ENCODE measurements at places on chromosomes 1 and 21.

GRCh38 chr1:239233626-239234025 lies 152.7 kb upstream of the CHRM3 start:
- no peak for DNase-seq

GRCh38 chr1:227136210-227136820 lies 182.0 kb downstream of the CDC42BPA start:
- no peak for DNase-seq

GRCh38 chr1:157966031-157966537 lies 27.4 kb upstream of the KIRREL1 start:
- DNase-seq = no peak

DNA sequence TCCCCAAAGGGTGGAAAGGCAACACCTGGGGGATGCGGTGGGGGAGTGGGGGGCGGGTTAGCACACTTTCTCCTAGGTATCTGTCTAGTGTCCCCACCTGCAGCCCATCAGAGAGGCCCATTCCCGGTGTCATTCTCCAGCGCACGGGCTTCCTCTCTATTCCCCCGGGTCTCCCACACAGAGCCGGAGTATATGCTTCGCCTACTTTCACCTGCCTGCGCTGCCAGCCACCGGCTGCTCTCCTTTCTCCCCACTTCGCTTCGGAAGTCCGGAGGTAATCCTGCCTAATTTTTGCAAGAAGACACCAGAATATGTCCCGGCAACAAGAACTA lies 852 bp downstream of the RGS7 start:
- DNase-seq = no peak

GRCh38 chr1:23344987-23345472 lies 946 bp upstream of the HNRNPR start:
- no peak for DNase-seq

GRCh38 chr1:147556643-147557042 lies 15.3 kb downstream of the BCL9 start:
- DNase-seq = no peak

DNA sequence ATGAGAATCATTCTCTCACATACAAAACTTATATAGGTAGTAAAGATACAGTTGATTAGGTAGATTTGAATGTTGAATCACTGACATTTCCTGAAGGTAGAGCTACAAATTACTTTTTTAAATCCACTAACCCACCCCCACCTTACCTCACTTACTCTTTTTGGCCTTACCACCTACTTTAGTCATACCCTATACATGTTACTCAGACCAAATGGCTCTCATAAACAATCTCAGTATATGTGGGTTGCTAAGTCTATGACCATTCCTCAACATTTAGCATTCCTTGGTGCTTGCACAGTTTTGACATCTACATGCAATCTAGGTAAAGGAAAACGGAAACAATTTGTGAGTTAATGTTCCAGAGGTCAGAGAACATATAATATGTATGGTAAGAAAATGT lies 26.3 kb downstream of the SYDE2 start:
- DNase-seq = no peak

- peak; percentile 62 for DNase-seq
These were observed 3.6 kb downstream of the COL9A2 start for GRCh38 chr1:40313329-40313957.

DNA sequence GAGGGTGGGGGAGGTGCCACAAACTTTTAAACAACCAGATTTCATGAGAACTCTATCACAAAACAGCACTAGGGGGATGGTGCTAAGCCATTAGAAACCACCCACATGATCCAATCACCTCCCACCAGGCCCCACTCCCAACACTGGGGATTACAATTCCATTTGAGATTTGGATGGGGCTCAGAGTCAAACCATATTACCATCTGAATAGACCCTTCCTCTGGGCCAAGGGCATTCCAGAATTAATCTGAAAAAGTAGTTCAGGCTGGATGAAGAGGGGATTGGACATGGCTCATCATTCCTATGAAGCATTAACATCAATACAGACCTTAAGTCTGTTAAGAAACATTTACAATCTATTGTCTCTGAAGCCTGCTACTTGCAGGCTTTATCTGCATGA lies 149.9 kb upstream of the DNAH14 start:
- no peak for DNase-seq

DNA sequence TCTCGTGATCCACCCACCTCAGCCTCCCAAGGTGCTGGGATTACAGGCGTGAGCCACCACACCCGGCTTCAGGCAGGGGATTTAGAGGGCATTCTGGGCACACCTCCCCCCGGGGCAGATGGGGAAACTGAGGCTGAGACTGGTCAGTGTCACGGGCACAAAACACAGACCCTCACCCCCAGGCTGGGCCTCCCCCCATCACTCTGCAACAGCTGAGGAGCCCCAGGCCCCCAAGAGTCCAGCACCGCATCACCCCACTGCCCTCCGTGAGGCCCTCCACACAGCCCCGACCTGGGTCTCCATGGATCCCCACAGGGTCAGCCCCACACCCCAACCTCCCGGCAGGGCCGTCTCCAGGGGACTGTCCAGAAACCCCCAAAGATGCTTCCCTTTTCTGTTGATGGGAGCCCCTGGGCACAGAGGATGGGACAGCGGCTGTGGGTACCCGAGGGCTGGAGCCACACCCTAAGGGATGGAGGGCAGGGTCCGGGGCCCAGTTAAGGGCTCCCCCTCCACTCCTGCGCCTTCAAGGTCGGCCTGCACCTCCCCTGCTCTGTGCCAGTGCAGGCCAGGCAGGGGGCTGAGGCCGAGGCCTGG lies 11.0 kb downstream of the TNFRSF14 start:
- no peak for DNase-seq

DNA sequence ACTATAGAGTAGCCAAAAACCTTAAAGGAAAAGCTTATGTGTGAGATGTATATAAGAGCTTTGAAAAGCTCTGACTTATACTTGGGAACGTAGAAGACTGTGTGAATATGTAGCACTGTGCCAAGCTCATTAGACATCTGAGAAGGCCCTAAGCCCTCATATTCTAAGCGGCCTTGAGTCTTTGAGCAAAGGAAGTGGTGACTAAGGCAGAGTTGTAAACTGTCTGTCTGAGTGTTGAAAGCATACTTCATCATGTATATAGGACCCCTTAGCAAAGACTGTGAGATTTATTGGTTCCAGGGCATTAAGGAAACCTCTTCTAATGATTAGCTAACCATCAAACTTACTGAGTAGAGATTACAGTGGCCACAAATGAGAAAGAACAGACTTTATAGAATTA lies 153.3 kb upstream of the LYPLAL1 start:
- no peak for DNase-seq

DNA sequence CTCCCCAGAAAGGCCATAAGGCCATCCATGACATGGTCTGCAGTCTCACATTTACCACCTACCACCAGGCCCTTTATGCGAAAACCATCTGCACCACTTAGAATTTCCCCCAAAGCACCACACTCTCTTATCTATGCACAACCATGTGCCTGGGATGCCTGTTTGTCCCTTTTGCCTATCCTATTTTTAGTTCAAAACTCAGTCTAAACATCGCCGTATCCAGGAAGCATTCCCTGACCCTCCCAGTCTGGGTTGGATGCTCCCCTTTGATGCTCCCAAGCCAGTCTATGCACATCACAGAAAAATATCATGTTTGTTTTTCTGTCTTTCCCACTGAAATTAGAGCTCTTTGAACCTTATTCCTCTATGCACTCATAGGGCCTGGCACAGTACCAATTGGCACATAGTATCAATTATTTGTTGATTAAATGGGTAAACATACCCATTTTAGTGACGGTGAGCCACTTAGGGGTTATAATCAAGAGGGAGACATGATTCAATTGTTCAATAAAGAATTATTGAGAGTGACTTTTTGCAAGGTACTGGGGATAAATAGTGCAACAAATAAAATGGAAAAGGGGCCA lies 6.7 kb downstream of the MPL start:
- DNase-seq = no peak

DNA sequence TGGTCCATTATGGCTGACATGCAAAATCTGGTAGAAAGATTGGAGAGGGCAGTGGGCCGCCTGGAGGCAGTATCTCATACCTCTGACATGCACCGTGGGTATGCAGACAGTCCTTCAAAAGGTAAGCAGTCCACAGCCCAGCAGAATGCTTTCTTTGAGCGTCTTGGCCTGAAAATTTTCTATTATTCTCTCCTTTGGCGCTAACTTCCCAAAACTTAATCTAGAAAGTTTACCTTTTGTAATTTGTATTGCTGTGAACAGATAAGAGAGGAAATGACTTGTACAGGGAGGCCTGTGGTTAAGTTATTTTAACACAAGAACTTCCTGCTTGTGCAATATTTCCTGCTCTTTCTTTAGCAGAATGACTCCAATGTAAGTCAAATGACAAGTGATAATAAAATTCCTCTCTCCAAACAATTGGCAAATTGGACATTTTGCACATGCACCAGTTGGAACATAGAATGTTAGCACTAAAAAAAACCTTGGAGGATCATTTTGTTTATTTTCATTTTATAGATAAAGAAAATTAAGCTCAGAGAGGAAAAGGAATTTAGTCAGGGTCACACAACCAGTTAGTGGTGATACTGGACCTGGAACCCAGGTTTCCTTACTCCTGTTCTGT lies 18.9 kb downstream of the CAP1 start:
- no peak for DNase-seq

DNA sequence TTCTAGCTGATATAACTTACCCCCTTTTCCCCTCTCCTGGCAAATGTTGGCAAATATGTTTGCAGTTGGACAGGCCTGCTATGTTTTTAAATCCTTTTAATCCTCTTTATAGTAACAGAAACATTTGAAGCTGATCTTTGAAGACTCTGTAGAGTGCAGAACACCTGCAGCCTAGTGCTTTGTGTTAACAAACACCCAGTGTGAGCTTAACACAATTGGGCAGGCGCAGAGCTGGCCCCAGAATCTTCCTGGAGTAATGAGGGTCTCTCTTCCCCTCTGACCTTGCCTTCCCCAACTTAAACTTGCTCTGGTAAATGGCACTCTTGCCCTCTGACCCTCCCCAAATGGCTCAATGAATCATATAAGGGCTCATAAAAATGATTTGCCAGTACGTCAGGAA lies 247.9 kb upstream of the LYPLAL1 start:
- no peak for DNase-seq

DNA sequence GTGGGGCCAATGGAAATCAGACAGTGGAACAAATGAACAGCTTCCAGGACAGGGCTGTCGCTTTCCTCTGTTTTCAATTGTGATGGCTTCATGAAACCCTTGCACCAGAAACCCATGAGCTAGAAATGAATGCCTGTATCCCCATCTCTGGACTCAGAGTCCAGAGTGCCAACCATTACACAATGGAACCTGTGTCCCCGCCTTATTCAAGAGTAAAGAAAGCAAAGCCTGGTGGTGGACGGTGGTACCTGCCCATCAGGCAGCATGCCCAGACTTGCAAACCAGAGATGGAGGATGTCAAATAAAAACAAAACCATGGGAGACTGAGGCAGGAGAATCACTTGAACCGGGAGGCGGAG lies 4.4 kb upstream of the CAPN2 start:
- no peak for DNase-seq

DNA sequence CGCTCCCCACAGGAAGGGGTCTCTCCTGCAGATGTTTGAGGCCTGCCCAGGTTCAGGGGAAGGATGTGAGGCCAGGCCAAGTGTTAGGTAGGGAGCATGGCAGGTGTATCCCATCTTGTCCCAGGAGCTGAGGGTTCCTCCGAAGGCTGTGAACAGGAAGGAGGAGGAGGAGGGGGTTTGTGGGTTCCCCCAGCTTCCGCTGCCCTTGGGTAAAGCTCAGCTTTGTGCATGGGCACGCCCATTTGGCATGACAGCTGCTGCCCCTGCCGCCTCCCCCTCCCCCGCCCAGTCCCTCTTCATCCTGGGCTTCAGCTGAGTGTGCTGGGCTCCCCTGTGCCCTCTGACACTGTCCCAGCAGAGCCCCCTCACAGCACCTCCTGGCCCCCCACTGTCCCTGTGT lies 25.5 kb downstream of the TNFRSF8 start:
- no peak for DNase-seq

DNA sequence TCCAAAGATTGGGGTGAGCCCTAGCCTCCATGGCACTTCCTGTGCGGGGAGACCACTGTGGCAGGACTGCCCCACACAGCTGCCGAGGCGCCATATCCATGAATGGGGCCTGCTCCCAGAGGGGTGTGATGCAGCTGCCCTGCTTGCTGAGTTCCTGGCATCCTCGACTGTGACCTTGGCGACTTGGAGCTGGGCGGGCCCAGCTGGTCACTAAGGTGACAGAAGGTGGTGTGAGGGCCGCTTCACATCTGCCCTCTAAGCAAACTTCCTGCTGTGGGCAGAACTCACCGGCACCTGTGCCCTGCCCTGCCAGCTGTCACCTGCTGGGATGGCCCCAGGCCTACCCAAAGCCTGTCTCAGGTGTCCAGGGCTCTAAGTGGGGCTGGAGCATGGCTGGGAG lies 9.0 kb downstream of the TMEM61 start:
- DNase-seq = no peak

DNA sequence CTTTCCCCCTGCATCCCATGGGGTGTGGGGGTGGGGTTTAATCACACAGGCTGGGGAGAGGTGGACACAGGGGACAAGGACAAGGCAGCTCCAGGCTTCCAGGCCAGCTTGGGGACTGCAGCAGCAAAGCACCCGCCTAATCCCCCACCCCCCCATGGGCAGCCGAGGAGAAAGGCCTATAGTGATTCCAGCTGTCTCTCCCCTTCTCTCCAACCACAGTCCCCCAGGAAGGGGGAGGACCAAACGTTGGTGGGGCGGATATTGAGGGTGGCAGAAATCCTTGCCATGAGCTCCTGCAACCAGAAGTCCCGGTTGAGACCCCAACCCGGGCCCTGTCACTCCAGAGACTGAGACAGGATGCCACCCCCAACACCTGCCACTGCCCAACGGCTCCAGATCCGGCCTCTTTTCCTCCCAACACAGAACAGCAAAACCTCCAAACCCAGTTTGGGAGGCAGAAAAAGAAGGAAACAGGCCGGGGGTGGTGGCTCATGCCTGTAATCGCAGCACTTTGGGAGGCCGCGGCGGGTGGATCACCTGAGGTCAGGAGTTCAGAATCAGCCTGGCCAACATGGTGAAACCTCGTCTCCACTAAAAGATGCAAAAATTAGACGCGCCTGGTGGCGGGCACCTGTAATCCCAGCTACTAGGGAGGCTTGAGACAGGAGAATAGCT lies 1.7 kb downstream of the EPHA2 start:
- DNase-seq = no peak

DNA sequence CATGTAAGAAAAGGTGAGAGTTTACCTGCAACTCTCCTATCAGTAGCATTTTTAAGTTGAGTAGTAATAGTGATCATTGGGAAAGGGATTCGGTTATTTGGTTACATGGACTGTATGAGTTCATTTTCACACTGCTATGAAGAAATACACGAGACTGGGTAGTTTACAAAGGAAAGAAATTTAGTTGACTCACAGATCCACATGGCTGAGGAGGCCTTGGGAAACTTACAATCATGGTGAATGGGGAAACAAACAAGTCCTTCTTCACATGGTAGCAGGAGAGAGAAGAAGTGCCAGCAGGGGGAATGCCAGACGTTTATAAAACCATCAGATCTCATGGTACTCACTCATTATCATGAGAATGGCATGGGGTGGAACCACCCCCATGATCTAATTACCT lies 59.3 kb upstream of the FBXO28 start:
- DNase-seq = no peak

GRCh38 chr1:145964328-145965118 lies at the start of the genes ANKRD34A and POLR3GL:
Gene ANKRD34A (minus strand): TSS chr1:145964575. CDS start chr1:145961759, 2,816 bp downstream.
Gene POLR3GL (plus strand): TSS chr1:145964690. CDS start chr1:145974866, 10,176 bp downstream.
- peak; percentile 75 for DNase-seq

Measured in T1000 (cell line).